ENCODE measurements at places on chromosomes 7 and 10.

DNA sequence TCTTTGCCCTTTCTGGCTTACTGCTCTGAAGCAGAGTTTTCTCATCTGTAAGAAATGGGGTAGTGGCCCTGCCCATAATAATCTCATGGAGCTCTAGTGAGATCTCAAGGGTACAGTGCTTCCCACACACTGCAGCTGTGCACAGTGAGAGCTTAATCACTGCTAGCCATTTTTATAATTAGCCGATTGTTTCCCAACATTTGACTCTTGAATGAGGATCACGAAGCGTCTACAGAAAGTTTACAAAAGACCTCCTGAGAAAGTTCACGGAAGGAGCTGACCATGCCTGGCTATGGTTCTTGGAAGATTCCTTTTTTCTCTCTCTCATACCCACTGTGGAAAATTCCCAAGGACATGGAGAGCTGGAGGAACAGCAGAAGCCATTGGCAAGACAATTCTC lies 70.4 kb downstream of the FAM171A1 start:
- no peaks in the 10 kb centered on the region for H3K4me1 ChIP-seq
- peaks cover 8% of the 10 kb centered on the region for H3K27me3 ChIP-seq
- DNase-seq: no peak
- H3K36me3 ChIP-seq: no peaks in the 10 kb centered on the region

DNA sequence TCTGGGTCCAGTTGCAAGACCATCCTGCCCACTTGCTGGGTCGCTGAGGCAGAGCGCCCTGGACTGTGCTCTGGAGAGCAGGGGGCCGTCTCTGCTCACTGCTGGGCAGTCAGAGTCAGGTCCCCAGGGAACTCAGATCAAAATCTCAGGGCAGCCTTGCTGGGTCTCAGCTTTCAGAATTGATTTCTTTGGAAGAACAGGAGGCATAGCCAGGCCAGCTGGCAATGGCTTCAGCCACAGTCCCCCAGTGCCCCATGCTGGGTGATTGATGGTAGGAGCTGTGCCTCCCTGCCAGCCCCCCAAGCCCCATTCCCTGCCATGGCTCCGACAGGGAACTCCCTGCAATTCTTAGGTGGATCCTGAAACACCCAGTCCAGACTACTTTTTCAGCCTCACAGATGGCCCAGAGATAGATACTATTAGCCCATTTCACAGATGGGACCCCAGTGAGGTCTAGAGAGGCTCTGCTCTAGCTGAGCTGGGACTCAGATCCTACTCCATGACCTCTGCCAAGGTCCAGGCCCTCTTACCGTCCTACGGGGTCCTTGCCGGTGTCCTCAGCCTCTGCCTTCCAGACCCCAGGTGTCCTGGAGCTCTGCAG lies 467 bp downstream of the MMRN2 start:
- H3K4me1 ChIP-seq: no peaks in the 10 kb centered on the region
- H3K27me3 ChIP-seq: no peaks in the 10 kb centered on the region
- H3K4me3 ChIP-seq: no peak overlapping the region
- no peak for DNase-seq
- peaks cover 1% of the 10 kb centered on the region for H3K36me3 ChIP-seq

DNA sequence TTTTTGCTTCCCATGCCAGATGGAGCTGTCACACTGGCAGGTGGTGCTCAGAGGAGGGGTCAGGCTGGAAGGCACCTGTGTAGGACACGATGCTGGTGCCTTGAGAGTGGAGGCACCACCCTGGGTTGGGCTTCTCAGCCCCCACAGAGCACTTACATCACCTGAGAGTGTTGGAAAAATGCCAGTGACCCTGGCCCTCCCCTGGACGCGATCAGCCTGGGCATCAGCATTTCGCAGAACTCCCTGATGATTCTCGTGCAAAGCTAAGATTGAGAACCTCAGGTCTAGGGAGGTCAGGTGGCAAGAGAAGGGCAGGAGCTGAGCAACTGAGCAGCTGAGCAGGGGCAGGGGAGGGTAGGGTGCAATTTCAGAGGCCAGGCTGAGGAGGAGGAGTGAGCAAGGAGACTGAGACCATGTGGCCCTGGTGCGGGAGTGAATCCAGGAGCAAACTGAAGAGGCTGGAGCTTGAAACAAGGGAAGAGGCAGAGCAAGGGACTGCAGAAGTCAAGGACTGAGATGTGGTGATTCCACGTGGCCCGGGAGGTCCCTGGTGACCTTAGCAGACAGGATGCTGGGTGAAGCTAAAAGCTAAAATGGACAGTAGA lies 24.7 kb upstream of the GRID1 start:
- H3K4me1 ChIP-seq: peaks cover 4% of the 10 kb centered on the region
- H3K27ac ChIP-seq: no peak overlapping the region
- H3K4me3 ChIP-seq: no peak overlapping the region

GRCh38 chr10:25493122-25493893 lies 318.5 kb downstream of the GPR158 start:
- H3K27me3 ChIP-seq: no peaks in the 10 kb centered on the region
- no peaks in the 10 kb centered on the region for H3K36me3 ChIP-seq
- no peaks in the 10 kb centered on the region for H3K4me1 ChIP-seq
- no peak overlapping the region for H3K27ac ChIP-seq
- no peak overlapping the region for H3K4me3 ChIP-seq
- no peak for DNase-seq

- H3K4me3 ChIP-seq: no peak overlapping the region
- no peak for DNase-seq
- no peak overlapping the region for H3K27ac ChIP-seq
- H3K36me3 ChIP-seq: peaks cover 4% of the 10 kb centered on the region
- no peaks in the 10 kb centered on the region for H3K27me3 ChIP-seq
Measured at GRCh38 chr10:102629661-102630614, 14.3 kb upstream of the TRIM8 start.

GRCh38 chr10:127815147-127815546 lies 77.6 kb downstream of the CLRN3 start:
- no peaks in the 10 kb centered on the region for H3K27me3 ChIP-seq
- no peak overlapping the region for H3K27ac ChIP-seq
- DNase-seq: no peak

DNA sequence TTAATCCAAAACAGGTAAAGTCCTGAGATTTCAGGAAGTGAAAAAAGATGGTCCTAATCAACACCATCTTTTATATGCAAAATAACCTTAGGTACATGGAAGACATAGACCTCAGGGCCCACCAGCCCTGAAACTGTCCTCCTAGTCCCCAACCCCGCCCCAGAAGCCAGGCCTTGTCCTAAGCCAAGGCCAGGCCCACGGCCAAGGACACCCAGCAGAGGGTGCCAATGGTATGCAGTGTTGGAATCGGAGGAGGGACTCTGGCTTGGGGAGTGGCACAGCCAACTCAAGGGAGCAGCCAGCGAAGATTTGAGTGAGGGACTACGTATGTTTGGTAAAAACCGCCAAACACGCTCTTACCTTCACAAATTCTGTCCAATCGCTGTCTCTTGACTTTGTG lies 96.7 kb downstream of the ZRANB1 start:
- no peak overlapping the region for H3K4me3 ChIP-seq
- H3K4me1 ChIP-seq: no peaks in the 10 kb centered on the region
- DNase-seq: no peak
- H3K27ac ChIP-seq: no peak overlapping the region
- no peaks in the 10 kb centered on the region for H3K36me3 ChIP-seq

GRCh38 chr7:141480953-141481352 lies 70.3 kb upstream of the AGK start:
- peaks cover 7% of the 10 kb centered on the region for H3K27me3 ChIP-seq
- DNase-seq: no peak
- H3K4me3 ChIP-seq: no peak overlapping the region
- no peak overlapping the region for H3K27ac ChIP-seq

- peaks cover 11% of the 10 kb centered on the region for H3K4me1 ChIP-seq
- no peak overlapping the region for H3K27ac ChIP-seq
- H3K27me3 ChIP-seq: no peaks in the 10 kb centered on the region
- peaks cover 7% of the 10 kb centered on the region for H3K36me3 ChIP-seq
- no peak for DNase-seq
Measured at GRCh38 chr10:4846775-4847174, 20.8 kb downstream of the AKR1E2 start.

DNA sequence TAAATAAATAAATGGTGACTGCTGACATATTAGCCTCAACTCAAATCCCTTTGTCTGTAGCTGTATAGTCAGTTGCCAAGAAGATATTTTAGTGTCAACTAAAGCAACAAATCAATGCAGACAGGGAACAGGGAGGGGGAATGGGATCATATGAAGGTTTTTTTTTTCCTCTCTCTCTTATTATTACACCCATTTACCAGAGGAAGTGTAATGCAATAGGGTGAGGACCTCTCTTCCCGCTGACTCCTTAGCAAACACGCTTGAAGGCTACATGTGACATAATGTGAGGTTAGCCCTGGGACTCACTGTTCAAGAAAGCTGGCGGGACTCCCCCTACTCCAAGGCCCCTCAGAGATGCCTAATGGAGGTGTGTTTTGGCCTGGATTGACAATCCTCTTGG lies 88.2 kb downstream of the CHRM2 start:
- no peaks in the 10 kb centered on the region for H3K36me3 ChIP-seq
- H3K27ac ChIP-seq: no peak overlapping the region
- no peak overlapping the region for H3K4me3 ChIP-seq
- H3K4me1 ChIP-seq: no peaks in the 10 kb centered on the region
- H3K27me3 ChIP-seq: no peaks in the 10 kb centered on the region
- no peak for DNase-seq

DNA sequence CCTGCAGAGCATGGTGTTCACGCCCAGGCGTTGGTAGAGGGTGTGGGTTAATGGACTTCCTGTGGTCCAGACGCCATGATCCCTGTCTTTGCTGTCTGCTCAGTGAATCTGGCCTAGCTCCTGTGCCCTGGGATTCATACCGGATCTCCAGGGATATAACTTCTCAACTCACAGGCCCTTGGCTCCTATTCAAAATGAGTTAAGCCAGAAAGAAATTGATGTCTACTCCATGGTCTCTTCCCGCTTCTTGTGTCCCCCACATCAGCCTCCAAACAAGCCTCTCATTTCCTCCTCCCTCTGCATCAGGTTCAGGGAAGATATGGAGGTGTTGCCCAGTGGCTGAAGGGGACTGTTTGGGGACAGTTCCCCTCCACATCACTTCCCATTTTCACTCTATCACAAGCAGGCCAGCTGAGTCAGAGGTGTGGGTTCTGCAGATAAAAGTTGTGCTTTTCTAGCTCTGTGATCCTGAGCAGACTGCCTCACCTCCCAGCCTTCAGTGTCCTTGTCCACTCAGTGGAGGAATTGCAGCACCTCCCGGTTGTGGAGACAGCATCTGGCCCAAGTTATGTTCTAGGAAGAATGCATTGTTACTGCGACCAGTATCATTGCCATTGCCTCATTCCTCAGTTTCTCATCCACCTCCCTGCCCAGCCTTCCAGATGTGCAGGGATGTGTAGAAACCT lies 22.5 kb downstream of the AKR1E2 start:
- H3K27me3 ChIP-seq: no peaks in the 10 kb centered on the region
- no peak for DNase-seq
- no peak overlapping the region for H3K4me3 ChIP-seq
- peaks cover 11% of the 10 kb centered on the region for H3K4me1 ChIP-seq

- H3K4me1 ChIP-seq: no peaks in the 10 kb centered on the region
- no peak overlapping the region for H3K27ac ChIP-seq
- H3K4me3 ChIP-seq: no peak overlapping the region
- H3K36me3 ChIP-seq: no peaks in the 10 kb centered on the region
- H3K27me3 ChIP-seq: no peaks in the 10 kb centered on the region
Measured at GRCh38 chr7:110205899-110206298, 885.0 kb upstream of the LRRN3 start.

- H3K27ac ChIP-seq: no peak overlapping the region
- H3K36me3 ChIP-seq: peaks cover 50% of the 10 kb centered on the region
- H3K27me3 ChIP-seq: no peaks in the 10 kb centered on the region
- DNase-seq: no peak
- peaks cover 31% of the 10 kb centered on the region for H3K4me1 ChIP-seq
Measured at GRCh38 chr7:148831782-148832181, 52.3 kb downstream of the EZH2 start.

DNA sequence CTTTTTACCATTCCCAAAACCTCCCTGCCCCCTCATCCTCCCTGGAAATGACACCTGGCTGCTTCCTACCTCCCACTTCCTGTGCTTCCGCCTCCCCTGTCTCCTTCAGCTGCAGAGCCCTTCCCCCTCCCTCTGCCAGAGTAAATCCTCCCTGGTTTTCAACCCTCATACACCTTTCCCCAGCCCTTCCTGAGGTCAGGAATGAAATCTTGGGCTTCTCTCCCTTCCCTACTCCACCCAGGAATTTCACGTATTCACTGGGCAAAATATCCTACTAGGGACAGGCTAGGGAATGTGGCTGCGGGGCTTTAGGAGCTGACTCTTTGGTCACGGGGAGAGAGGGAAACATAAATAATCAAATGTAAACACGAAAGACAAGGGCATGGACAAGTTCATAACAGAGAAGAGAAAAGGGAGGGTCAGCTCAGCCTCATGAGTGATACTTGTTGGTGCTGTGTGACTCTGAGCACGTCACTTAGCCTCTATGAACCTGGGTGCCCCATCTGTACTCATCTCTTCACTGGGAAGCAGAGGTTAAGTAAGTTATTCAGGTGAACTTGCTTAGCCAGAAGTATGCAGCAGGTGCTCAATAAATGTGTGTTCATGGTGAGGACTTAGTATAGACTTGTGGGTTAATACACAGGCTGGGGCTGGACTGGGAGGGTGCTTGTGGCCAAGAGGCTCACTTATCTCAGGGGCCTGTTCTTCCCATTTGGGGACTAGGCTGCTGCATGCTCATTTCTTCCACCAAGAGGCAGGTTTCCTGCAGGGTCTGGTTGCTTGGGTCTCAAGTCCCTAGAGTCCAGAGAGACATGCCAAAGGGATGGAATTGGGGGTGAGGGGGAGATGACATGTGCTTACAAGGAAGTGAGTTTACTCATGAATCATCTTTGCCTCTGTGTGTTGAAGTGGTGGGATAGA lies 10.0 kb upstream of the DUSP5 start:
- peaks cover 10% of the 10 kb centered on the region for H3K4me1 ChIP-seq
- no peaks in the 10 kb centered on the region for H3K36me3 ChIP-seq
- peaks cover 3% of the 10 kb centered on the region for H3K27me3 ChIP-seq
- no peak overlapping the region for H3K4me3 ChIP-seq
- no peak overlapping the region for H3K27ac ChIP-seq

DNA sequence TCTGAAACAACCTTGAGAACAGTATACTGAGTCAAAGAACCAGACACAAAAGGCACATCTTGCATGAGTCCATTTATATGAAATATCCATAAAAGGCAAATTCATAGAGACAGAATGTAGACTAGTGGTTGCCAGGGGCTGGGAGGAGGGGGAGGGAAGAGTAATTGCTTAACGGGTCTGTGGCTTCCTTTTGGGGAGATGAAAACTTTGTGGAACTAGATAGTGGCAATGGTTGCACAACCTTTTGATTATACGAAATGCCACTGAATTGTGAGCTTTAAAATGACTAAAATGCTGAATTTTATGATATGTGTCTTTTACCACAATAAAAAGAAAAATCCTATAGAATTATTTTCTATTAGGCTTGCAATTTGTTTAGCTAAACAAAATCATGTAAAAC lies 16.8 kb downstream of the ADRB1 start:
- H3K4me1 ChIP-seq: peaks cover 19% of the 10 kb centered on the region
- no peaks in the 10 kb centered on the region for H3K36me3 ChIP-seq
- peaks cover 71% of the 10 kb centered on the region for H3K27me3 ChIP-seq

DNA sequence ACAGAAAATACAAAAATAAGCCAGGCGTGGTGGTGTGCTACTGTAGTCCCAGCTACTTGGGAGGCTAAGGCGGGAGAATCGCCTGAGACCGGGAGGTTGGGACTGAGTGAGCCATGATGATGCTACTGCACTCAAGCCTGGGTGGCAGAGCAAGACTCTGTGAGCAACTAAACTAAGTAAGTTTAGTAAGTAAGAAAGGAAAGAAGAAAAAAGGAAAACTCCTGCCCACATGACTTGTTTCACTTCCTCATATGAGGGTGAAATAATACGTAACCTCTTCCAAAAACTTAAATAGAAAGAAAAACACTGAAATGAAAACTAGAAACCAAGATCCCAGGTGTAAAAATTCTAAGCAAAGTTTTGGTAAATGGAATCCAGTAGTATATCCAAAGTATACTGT lies 79.6 kb downstream of the LARP4B start:
- DNase-seq: no peak
- H3K36me3 ChIP-seq: peaks cover 61% of the 10 kb centered on the region
- peaks cover 44% of the 10 kb centered on the region for H3K4me1 ChIP-seq
- H3K4me3 ChIP-seq: peak overlapping the region; percentile 14
